ENCODE measurements at places on chromosomes 13 and 19.
A peak's percentile ranks its signal among the peaks of the same experiment; 100 is the strongest.

DNA sequence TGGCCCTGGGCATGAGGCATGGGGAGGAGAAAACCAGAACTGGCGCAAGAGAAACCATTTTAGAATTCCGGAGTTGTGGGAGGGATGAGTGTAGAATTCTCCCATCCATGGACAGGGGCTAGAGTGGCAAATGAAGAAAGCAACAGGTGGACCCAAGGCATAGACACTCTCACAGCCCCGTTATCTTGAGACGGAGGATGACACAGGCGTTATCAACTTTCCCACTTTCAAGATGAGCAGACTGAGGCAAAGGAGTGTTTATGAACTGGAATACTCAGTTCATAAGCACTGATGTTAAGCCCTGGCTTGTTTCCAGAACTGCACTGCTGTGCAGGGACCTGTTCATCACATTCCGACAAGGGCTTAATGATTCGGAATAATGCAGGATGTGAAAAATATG, 1.1 kb upstream of the GTF3A start:
- DNase-seq = no peak

DNA sequence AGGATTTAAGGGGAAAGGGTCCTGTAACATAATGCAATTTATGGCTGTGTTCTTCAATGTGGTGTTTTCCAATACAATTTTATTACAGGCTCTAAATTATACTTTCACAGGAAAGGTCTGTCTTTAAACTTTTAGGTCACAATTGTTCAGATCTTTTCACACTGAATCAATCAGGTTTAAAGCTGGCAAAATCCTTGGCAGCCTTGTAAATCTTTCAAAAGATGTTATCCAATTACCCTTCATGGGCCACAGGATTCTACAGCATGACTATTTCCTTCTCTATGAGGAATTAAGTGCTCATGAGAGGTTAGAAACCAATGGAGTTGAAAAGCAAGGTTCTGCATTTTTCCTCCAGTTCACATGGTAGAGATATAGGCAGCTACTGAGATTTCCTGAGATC, 211.5 kb upstream of the MIR17HG start:
- DNase-seq = no peak

- DNase-seq = no peak
Observed at GRCh38 chr13:22757530-22758120, 423.2 kb upstream of the SGCG start.

- no peak for DNase-seq
Observed at GRCh38 chr13:81089371-81090157, 748.6 kb upstream of the SPRY2 start.

- DNase-seq = no peak
Observed at GRCh38 chr13:100440751-100441425, 147.7 kb downstream of the GGACT start.

GRCh38 chr19:18385675-18386542, at the start of gene GDF15:
Gene GDF15, plus strand, starts transcription at chr19:18386158. Its CDS starts 32 bp downstream, at chr19:18386190.
- DNase-seq = peak; percentile 50

GRCh38 chr13:73656863-73657262, 477.3 kb downstream of the KLF12 start:
- no peak for DNase-seq

GRCh38 chr13:109485136-109485794, 301.1 kb downstream of the IRS2 start:
- no peak for DNase-seq

DNA sequence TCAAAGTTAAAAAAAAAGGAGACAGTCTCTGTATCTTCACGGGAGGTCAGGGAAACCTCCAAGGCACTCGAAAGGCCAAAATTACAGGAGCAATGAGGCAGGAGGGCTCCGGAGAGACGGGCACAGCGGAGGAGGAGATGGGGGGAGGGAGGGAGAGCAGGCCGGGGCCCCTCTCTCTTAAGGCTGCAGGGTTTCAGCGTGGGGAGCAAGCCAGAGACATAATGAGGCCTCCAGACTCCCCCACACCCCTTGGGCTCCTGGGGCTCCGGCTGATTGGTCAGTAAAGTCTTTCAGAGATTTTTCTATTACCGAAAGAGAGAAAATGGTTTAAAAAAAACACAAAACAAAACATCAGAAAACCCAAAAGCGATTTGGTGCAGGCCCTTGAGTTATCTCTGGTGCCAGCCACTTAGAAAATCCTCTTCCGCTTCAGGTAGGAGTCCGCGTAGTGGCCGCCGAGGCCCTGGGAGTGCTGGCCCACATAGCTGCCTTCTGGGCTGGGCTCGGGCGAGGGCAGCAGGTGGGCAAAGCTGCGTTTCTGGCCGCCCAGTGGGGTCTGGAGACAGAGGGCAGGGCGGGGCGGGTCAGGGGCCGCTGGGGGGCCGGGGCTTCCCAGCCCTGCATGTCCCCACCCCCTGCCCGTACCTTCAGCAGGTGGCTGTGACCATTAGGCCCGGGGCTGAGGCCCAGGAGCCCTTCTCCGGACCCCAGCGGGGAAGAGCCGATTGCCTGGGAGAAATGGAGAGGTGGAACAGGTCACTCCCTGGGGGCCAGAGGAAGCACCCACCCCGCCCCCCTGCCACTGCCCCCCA, 1.4 kb upstream of the FDX2 start:
- no peak for DNase-seq

DNA sequence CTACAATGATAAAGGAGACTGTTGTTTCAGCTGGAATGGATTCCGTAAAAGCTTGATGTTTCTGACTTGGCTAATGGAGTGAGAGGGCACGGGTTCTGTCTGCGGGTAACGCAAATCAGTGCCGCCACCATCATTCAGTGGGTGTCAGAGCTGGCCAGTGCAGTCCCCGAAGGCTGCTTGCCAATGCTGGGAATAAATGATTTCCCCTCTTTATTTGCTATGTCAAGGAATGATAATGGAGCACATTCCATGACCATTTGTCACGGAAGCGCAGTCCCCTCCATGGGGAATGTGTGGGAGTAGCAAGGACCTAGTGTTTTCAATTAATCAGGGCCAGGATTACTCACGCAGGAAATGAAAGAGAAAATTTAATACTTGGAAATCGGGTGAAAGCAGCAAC, 899.3 kb downstream of the UQCRFS1 start:
- no peak for DNase-seq
